Naive B cell (primary cell): ENCODE measurements at places on chromosomes 7 and 10.

- DNase-seq = no peak
Observed at GRCh38 chr10:17547060-17547459, 70.1 kb downstream of the HACD1 start.

GRCh38 chr10:103481974-103482531, 3.0 kb upstream of the CALHM3 start:
- peak; percentile 43 for DNase-seq

DNA sequence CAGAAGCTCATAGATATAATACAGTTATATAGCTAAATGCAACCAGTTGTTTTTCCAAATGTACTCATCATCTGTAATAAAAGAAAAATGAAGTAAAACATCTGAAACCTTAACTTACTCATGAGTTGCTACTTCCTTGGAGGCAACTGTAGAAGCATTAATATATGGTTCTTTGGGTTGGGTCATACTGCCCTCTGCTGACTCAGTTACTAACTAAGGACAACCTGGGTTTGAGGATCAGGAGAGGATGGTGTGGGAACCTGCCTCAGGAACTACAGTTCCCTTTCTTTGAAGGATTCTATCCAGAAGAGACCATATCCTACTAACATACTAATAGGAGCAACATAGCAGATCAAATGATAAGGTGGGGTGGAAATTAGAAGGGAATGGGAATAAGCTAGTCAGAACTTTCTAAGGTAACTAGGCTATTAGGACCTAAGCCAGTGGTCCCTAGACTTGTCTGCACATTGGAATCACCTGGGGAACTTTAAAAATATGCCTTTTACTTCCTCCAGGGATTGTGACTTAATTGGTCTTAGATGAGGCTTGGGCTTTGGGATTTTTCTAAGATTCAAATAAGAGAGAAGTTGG, 20.7 kb downstream of the COX15 start:
- DNase-seq = peak; percentile 34

DNA sequence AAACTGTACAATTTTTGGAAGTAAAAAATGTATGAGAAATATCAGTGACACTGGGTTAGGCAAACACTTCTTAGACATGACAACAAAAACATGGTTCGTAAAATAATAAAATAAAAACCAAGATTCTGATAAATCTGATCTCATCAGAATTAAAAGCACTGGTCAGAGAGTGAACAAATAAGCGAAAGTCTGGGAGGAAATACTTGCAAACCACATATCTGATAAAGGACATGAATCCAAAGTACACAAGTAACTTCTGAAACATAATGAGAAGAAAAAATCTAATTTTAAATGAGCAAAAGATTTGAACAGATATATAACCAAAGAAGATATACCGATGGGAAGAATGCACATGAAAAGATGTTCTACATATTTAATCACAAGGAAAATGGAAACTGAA, 91.5 kb downstream of the RTKN2 start:
- no peak for DNase-seq

DNA sequence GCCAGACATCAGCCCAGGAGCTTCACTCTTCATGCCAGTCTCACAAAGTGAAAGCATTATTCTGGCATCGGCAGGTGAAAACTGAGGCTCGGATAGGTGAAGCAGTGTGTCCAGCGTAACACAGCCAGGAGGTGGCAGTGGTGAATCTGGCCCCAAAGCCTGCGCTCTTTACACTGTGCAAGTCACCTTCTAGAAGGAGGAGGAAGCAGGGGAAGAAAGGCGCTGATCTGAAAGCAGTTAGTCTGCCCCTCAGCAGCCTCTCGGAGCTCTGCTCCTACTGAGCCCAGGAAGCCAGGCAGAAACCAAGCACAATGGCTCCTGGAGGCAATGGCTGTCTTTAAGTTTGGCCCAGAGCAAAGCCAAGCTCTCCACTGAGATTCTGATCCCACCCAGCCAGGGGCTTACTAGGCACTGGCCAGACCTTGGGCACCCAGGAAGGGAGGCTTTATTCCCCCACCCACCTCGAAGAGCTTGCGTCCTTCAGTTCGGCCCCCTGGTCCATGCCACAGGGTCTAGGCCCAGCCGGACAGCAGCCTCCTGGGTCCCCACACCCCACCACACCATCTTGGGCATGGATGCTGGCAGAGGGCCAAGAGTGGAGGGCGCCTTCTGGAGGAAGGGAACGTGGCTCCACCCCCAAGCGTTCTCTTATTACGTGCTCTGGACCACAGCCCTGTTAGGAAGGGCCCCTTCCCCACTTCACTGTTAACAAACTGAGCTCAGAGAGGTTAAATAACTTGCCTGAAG, 104.5 kb downstream of the GRID1 start:
- no peak for DNase-seq

GRCh38 chr7:131111081-131111576, 216.5 kb upstream of the MKLN1 start:
- DNase-seq = peak; percentile 69

DNA sequence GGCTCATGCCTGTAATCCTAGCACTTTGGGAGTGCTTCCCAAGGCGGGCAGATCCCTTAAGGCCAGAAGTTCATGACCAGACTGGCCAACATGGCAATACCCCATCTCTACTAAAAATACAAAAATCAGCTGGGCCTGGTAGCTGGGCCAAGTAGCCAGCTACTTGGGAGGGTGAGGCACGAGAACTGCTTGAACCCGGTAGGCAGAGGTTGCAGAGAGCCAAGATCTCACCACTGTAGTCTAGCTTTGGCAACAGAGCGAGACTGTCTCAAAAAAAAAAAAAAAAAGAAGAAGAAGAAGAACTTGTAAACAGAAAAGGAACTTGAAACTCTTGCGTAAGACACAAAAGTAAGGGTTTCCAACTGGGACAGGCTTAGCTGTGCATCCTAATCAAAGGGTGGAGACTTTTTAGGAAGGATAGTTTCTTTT, 5.6 kb upstream of the IFIT2 start:
- peak; percentile 49 for DNase-seq

DNA sequence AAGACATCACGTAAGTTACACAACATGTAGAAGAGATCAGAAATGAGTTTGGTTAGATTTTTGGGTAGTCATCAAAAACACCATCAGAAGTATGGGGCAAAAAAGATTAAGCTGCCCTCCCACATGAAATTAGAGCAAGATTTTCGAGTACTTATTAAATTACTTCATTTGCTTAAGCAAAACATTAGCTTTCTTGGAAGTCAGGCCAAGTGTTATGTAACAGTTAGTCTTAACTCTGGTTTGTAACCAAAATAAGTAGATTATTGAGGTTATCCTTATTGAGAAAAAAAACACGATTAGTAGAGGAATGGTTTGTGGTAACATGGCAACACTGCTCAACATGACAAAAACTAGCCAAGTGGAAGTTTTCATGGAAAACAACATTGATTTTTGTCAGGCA, 37.9 kb downstream of the HBP1 start:
- DNase-seq = no peak

DNA sequence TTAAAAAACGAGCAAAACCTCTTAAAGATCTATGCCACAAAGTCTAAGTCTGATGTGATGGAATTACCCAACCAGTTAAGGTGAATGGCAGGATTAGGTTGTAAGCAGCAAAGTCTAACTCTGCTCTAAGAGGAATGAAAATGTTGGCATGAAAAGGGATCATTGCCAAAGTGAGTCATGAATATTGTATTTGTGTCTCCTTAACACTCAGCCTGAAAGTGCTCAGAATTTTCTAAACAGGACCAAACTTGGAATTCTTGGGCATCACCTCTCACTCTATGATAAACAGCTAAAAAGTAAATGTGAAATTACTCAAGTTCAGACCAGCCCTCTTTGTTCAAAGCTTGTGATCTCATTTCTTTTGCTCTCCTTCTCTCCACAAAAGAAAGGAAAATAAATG, 27.0 kb downstream of the PPP1R3A start:
- DNase-seq = no peak

DNA sequence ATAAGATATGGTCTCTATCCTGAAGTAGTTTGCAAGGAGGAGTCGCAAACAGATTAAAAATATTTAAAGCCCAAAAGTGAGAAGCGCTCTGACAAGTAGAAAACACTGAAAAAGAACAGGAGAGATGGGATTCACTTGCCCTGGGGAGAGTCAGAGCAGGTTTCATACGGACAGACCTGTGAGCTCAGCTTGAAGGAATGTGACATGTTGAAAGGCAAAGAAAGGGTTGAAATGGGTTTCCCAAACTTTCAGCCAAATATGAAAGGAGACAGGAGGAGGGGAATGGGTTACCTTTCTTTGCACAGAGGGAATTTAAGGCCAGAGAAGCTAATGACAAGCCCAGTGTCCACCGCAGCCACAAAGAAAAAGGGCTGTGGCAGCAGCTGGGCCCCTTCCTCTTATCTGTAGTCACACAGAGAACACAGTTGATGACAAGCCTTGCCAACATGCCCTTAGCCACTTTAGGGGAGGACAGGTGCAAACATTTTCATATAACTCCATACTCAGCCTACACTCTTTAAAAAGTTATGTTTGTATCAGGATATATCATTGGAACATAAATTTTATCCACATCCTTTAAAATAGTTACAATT, 14.9 kb downstream of the HOXA1 start:
- DNase-seq = no peak

DNA sequence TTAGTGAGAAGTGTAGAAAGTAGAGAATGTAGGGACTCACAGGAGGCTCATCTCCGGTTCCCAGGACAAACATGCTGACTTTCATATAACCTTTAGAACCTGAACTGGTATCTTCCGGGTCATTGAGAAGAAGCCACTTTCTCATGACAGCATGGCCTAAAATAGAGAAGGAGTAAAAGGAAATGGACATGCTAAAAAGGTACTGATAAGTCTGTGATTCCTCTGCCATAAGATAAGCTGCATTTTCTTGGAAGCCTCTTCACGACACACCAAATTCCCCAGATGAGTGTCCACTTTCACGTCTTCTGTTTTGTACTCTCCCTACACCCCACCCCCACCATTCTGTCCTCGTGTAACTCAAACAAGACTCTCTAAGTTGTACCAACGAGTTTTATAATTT, 79.9 kb downstream of the MYOF start:
- DNase-seq = no peak

DNA sequence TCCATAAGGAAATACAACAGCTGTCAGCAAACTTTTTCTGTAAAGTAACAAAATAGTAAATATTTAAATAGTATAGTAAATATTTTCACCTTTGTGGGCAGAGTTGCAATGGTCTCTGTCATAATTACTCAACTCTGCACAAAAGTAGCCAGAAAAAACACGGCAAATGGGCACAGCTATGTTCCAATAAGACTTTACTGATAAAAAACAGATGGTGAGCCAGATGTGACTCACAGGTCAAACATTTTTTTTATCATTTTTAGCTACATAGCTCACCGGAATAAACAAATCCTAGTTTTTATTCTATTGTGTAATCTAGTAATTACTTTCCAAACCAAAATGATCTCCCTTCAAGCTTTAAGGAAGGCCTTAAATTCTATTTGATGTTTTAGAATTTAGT, 55.3 kb downstream of the NCAPG2 start:
- no peak for DNase-seq

DNA sequence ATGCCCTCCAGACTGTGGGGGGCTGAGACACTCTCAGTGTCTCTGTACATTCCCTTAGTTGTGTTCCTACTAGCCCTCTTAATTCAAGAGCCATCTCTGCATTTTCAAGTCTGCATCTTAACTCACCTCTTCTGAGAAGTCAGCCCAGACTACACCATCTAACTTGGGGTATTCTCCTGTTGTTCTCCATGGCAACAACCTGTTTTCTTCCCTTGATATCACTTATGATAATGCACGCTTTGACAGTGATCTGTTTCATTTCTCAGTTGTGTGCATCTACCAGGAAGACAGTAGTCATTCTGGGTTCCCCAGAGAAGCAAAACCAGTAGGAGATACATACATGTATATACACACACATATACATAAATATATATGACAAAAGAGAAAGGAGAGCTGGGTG, 707.3 kb upstream of the IGFBP3 start:
- DNase-seq = no peak

DNA sequence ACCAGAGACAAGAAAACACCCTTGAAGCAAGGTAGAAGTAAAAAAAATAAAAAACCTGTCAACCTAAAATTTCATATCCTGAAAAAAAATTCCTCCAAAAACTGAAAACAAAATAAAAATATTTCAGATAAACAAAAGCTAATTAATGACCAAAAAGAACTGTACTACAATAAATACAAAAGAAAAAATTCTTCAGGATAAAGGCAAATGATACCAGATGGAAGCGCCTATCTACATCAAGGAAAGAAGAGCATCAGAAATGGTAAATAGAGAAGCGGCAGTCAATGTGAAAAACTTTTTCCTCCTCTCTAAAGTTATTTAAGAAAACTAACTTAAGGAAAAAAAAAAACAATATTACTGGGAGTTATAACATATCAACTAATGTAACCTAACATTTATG, 79.8 kb downstream of the RSU1 start:
- no peak for DNase-seq

DNA sequence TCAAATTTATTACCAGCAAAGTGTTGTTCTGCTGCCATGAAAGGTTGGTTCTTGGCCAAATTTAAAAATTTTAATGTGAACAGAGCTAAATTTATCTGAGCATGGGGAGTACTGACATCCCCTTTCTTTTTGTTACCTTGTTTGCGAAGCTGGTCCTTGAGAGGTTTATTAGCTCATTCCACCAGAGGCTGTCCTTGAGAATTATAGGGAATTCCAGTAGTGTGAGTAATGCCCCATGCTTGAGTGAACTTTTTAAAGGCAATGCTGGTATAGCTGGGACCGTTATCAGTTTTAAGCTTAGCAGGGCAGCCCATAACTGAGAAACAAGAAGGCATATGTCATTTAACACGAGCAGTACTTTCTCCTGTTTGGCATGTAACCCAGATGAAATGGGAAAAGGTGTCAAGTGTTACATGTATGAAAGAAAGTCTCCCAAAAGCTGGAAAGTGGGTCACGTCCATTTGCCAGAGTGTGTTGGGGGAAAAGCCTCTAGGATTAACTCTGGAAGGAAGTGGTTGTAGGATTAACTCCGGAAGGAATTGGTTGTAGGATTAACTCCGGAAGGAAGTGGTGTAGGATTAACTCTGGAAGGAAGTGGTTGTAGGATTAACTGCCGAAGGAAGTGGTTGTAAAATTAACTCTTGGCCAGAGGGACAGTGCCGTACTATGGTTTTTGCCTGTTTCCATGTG, 37.3 kb upstream of the AKR1C2 start:
- DNase-seq = no peak

GRCh38 chr7:2164646-2165045, 68.1 kb downstream of the MAD1L1 start:
- no peak for DNase-seq

- DNase-seq = peak; percentile 77
Observed at GRCh38 chr10:110457851-110458250, 39.9 kb upstream of the DUSP5 start.

GRCh38 chr7:65444899-65445823, 71.5 kb downstream of the ZNF92 start:
- no peak for DNase-seq

- no peak for DNase-seq
Observed at GRCh38 chr7:149248777-149249176, 9.3 kb downstream of the ZNF212 start.

DNA sequence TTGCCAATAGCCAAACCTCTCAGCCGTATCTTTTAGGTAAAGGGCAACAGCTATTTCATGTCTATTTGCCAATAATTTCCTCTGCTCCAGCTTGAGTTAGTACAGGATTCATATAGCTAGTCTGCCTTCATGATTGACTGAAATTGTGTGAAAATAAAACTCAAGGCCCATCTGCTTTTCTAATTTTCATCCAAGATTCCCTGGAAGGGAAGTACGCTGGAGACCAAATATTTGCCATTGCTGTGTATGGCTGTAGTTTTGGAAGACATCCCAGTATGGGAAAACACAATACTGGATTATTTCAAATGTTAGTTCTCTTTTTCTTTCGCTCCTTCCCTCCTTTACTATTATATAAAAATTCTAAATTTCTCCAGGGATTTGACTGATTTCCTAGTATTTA, 652.4 kb downstream of the CNTNAP2 start:
- DNase-seq = no peak

- DNase-seq = no peak
Observed at GRCh38 chr7:116576350-116577319, 51.8 kb downstream of the CAV1 start.
